ENCODE measurements at places on chromosomes 3 and 15.
A peak's percentile ranks its signal among the peaks of the same experiment; 100 is the strongest.

DNA sequence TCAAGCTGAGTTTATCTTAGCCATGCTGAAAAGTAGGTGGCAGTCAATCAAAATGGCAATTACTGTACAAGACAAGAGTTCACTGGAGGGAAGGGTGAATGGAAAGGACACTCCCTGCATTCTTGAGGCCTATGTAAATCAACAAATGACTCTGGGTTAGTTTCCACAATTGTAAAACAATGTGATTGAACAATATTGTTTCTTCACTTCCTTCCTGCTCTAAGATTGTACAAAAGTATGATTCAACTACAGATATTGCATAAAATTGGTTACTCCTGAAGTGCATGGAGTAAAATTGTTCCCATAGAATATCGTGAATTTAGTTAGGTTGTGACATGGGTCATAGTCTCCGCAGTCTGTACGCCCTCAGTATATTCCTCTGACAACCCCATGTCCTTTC, 277.6 kb downstream of the LPP start:
- DNase-seq, result no peak

GRCh38 chr3:10390641-10391373, 69.9 kb upstream of the SEC13 start:
- no peak for DNase-seq

DNA sequence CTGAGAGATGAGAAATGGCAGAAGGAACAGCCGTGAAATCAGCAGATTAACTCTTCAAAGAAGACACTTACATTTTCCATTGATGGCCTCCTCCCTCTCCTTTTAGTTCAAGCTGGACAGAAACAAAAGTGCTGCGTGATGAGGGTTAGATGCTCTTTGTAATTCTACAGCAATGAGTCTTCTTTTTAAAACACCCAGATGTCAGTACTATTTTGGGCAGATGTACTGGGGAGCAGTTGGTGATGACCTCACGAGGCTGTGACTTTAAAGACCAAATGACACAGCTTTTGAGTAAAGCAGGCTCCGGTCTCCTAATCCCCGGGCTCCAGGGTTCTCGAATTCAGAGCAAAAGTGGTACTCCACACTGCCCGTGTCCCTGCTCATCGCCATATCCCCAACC, 198.2 kb downstream of the SLCO3A1 start:
- DNase-seq, result no peak

- DNase-seq, result no peak
These were observed 48.2 kb upstream of the FHIT start for GRCh38 chr3:61299343-61300005.

GRCh38 chr15:59257140-59257539, 50.5 kb downstream of the LDHAL6B start:
- DNase-seq, result no peak

- no peak for DNase-seq
These were observed 189.4 kb downstream of the UBE3A start for GRCh38 chr15:25249236-25250010.

DNA sequence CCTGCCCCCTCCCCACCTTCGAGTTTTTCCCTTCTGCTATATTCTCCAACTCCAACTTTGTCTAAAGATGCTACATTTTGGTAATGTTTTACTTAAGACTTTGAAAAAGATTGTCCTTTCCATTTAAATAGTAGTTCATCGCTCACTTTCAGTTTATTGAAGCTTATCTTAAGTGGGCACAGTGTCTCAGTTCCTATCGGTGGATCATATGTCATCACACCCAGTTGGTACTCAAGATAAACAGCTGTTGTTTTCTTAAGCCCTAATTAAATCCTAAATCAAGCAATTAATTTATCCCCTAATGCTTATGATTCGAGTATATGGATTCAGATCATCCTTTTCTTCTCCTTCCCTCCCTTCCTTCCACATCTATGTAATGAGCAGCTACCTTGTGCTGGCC, 210.7 kb downstream of the TLE3 start:
- no peak for DNase-seq

DNA sequence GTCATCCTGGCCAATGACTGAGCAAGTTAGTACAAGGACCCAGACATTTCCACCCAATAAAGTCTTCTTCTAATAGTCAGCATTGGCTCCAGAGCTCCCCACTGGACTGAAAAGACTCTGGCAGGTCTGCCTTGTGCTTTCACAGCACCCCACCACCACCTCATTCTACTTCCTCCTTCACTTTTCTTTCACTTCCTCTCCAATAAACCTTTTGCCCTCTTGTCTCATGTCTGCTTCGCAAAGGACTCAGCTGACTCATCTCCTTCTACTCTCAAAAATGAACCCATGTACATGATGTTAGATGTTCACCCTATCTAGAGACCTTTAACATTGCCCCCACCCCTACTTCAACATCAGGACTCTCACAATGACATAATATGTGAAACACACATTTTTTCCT, 181.0 kb upstream of the PPP2R3A start:
- no peak for DNase-seq

GRCh38 chr3:8507496-8507895, 5.9 kb downstream of the LMCD1 start:
- DNase-seq, result no peak

- no peak for DNase-seq
These were observed 46.2 kb downstream of the ZPLD1 start for GRCh38 chr3:102481050-102481449.

GRCh38 chr15:98800437-98801233, 152.3 kb downstream of the IGF1R start:
- DNase-seq, result no peak

GRCh38 chr3:16600780-16601536, 4.3 kb downstream of the DAZL start:
- peak; percentile 74 for DNase-seq

DNA sequence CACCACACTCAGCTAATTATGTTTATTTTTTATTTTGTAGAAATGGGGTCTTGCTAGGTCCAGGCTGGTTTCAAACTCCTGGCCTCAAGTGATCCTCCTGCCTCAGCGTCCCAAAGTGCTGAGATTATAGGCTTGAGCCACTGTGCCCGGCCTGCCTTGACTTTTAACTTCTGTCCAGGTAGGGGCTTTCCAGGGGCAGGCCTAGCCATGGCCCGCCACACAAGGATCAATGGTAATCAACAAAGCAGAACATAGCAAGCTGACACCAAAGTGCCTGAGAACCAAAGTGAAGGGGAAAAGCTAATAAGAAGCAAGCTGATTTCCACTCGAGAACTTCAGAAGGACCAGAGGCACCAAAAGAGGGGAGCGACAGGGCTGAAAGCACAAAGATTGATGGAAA, 9.4 kb upstream of the CRTC3 start:
- DNase-seq, result no peak

GRCh38 chr15:63462088-63462487, 42.3 kb upstream of the USP3 start:
- no peak for DNase-seq

- no peak for DNase-seq
These were observed 35.5 kb upstream of the CACNA2D3 start for GRCh38 chr3:54086652-54087405.

GRCh38 chr15:98955331-98955730, 52.3 kb downstream of the PGPEP1L start:
- DNase-seq, result no peak

- no peak for DNase-seq
These were observed 208.7 kb downstream of the RAP2B start for GRCh38 chr3:153370680-153371079.

DNA sequence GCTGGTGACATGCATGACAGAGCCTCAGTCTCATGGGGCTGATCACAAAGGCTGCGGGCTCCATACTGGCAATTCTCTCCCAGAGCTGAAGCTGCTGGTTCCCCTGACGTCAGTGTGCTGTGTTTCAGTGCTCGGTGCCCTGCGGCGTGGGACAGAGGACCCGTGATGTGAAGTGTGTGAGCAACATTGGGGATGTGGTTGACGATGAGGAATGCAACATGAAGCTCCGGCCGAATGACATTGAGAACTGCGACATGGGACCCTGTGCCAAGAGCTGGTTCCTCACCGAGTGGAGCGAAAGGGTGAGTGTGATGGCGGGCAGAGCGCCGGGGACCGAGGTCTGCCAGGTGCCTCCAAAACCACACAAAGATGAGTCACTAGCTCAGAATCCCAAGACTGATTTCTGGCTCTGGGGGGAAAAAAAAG, 62.0 kb upstream of the NR2E3 start:
- DNase-seq, result no peak

DNA sequence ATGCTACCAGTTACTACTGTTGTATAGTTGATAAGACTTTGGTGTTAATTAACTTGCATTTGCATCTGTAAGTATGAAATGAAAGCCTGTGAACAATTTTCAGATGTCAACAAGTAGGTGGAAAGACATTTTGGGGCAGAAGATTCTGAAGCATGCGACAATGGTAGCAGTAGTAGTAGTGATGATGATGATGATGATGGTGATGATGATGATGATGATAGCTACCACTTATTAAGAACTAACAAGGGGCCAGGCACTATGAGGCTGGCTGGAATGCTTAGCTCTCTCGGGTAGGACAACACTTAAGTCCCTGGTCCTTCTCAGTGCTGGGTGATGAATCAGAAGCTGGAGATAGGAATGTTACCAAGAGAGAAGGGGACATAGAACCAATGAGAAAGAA, 333.4 kb upstream of the IL12A start:
- no peak for DNase-seq

Measured in stimulated activated CD4-positive, alpha-beta T cell treated with anti-CD3 and anti-CD28 coated beads, Interleukin-1b, Interleukin-23, amount 100 ng/mL, for 1 hour (primary cell).